ENCODE measurements at places on chromosomes 2 and 18.

DNA sequence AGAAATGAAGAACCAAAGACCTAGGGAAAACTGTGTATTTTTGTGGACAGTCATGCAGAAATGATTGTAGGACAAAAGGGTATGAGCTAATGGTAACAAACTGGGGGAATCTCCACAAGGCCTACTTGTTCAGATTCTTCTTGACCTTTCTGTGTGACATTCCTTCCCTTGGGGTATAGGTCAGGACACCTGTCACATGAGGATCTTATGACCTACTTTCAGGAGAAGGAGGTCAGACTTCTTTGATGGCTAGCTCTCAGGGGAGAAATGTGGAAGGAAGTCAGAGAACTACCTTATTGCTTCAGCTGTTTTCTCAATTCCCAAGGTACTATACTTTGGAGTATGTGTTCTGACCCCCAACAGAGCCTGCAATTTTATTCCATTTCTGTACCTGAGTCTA lies 40.7 kb upstream of the TANK start:
- no peak for DNase-seq

DNA sequence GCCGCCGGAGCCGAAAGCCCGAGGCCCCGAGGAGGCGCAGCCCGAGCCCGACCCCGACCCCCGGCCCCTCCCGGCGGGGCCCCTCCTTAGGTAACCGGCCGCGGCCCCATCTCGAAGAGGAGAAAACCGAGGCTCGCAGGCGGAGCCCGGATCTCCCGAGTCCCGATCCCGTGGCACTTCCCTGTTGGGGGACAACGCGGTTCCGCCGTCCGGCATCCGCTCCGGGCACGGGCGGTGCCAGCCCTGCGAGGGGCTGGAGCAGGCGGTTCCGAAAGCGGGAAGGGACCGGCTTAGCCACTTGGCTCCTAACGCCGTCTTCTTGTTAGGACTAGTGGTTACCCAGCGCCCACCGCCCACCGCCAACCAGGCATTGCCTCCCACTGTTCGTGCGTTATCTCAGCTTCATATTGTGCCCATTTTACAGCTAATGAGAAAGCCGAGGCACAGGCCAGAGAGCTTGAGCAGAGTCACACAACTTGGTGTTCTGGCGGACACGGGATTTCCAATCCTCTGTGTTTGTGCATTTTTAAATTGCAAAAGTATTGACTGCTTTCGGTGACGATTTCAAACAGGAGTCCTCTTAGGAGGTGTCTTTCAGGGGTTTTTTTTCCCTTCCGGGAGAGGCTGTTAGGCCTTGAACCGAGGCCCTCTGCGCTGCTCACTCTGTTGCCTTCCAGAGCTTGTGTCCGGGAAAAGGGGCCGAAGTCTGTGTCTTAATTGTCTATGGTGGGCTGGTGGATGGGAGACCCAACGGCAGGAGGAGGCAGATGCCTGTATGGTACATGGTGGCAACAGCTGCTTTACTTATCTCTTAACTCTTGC lies 562 bp downstream of the CENPA start:
- DNase-seq, result peak; percentile 53

DNA sequence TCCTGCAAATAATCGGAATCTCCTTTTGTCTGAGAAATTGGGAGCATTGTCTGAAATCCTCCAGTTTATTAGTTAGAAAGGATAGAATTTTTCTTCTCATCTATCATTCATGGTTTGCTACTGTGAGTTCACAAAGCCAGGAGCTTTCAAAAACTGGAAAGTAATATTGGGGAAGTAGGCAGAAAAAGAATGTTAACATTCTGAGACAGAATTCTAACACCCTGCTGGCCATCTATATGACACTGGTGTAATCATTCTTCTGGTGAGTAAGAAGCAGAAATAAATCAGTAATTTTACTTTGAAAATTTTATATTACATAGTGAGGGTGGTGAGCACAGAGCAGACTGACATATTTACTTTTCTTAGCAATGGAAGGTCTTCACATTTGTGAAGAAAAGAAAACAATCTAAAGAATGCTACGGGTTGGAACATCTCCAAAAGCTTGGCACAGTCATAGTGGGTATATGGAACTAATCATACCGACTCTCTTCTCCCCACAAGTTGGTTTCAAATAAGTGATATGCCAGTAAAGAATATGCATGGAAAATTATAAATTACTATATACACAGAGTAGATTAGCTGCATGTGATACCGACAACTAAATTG lies 344.9 kb downstream of the LPIN1 start:
- no peak for DNase-seq

DNA sequence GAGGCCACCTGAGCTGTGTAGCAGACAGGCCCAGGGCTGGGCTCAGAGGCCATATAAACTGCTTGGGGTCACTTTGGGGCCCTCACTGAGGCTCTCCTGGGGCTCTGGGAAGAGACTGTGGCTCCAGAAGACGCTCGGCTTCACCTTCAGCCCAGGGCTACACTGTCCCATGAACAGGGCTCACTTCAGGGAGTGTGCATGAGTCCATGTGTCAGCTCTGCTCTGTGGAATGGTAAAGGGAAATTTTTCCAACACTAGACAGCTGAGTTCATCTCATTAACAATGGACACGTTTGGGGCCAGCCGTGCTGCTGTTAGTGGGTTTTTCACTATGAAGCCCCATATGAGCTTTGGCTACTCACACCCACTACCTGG lies 65.4 kb upstream of the TFCP2L1 start:
- no peak for DNase-seq

- DNase-seq, result no peak
These were observed 8.0 kb downstream of the SNED1 start for GRCh38 chr2:241006412-241006811.

GRCh38 chr2:174750923-174751441 lies 13.3 kb downstream of the CHRNA1 start:
- peak; percentile 9 for DNase-seq

- no peak for DNase-seq
These were observed 221.0 kb downstream of the PID1 start for GRCh38 chr2:229050133-229050532.

DNA sequence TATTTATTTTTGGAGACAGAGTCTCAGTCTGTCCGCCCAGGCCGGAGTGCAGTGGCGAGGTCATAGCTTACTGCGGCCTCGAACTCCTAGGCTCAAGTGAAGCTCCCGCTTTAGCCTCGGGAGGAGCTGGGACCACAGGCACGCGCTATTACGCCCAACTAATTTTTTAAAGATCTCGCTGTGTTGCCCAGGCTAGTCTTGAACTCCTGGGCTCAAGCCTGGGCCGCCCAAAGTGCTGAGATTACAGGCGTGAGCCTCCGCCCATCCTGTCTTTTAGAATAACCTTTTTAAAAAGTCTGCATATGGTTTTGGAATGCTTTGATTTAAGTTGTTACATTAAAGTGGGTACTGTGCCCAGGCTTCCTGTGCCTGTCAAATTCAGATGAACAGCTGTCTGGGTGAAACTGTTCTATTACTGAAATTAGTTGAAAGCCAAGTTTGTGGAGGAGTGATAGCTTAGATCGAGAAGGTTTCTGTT lies 944 bp downstream of the RAB3GAP1 start:
- DNase-seq, result no peak

- no peak for DNase-seq
These were observed 48.6 kb upstream of the RPL31 start for GRCh38 chr2:100953406-100954043.

DNA sequence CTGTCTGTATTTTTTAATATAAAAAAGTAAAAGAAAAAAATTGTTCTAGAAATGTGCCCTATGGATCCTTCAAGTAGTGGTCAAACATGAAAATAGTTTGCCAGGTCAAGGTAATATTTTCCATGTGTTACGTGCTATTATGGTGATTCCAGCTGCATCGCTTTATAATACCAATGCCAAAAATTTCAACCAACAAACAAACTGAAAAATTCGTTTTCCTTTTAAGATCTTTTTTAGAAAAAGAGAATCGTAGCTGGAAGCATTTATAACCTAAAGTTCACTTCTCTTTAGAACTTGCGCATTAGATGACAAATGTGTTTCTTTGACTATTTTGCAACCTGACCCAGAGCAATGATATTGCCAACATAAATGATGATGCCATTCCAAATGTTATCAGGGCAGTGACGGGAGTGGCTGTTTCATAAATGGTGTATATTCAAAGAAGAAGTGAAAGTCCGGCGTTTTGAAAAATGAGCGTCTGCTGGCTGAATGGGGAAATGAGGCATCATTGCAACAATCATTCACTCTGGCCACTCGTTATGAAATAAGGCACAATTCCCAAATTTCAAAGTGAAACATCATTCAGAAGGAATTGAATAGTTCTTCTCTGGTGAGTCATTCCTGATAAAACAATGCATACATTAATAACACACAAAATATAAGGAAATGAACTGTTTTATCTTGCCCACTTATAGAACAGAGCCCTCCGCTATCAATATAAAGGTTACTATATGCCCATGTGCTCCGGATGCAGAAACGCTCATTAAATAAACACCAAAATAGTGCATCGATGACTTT lies 297.4 kb downstream of the TGIF1 start:
- peak; percentile 38 for DNase-seq

DNA sequence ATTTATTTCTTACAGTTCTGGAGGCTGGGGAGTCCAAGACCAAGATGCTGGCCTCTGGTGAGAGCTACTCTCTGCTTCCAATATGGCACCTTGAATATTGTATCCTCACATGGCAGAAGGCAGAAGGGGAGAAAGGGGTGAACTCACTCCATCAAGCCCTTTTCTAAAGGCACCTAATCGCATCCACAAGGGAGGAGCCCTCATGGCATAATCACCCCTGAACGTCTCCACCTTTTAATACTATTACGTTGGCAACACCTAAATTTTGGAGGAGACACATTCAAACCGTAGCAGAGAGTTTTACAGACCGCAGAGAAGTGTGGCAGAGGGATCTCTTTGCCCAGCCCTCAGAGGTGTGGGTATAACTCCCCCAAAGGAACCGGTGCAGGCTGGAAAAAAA lies 142.6 kb upstream of the BCL2L11 start:
- DNase-seq, result no peak

- DNase-seq, result no peak
These were observed 97.3 kb upstream of the SERPINE2 start for GRCh38 chr2:224136396-224136795.

DNA sequence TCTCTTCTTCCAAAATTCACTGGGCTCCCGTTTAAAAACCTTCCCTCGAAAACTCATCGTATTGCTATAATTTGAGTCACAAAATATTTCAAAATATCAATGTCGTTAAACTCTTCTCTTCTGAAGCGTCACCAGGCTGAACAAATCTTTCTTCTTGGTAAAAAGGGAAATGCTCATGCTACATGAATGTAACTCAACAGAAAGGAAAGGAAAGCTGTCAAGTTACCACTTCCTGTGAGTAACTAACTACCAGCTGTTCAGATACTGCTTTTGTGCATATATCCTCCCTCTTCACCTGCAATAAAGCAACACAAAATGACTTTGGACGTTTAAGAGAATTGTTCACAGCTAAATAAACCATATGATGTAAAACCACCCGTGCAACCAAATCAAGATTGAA lies 95.4 kb downstream of the DOCK10 start:
- DNase-seq, result no peak

GRCh38 chr2:102726128-102727087 lies 35.4 kb upstream of the TMEM182 start:
- no peak for DNase-seq

Measured in RPMI8226 (cell line).